ENCODE measurements at places on chromosomes 2 and 18.

- peak; percentile 62 for DNase-seq
Observed at GRCh38 chr2:237298151-237299118, 115.5 kb downstream of the COL6A3 start.

DNA sequence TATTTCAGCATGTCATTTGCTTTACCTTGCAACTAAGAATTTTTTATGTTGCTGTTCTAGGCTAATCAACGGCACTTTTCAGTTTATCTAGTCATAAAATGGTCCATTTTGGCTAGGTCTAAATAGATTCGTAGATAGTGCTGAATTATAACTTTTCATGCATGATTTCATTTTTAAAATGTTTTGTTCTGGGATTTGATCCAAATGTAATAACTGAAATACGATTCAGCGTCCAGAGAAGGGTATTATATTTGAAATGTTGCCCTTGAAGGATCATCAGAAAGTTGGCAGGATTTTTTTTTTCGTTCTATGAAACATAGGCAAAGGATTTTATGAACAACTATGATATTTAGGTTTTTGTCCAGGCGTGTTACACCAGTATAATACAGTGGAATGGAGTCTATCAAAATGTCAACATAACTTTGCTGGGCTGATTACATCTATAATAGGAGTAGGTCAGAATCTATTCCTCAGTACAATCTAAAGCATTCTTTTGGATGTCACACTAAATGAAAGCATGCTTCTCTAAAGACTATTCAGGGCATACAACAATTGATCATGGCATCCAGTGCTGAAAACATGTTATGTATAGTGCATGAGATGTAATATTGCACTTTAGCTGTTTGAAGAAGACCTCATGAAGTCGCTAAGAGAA is 24.8 kb downstream of the TTC27 start:
- peak; percentile 75 for DNase-seq

DNA sequence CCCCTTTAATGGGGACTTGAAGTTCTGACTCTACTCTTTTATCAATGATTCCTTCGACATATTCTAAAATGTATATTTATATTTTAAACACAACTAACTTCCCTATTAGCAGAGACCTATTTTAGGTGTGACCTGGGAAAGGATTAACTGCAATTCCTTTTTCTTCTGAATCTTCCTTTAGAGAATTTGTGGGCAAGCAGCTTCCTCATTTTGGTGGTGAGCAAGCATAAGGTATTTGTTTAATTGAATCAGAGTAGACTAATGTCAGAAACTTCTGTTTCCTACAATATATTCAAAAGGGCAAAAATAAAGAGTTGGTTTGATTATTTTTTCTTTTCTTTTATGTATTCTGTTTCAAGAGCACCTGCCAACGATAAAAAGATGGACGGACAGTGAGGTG is 237.0 kb downstream of the IKZF2 start:
- no peak for DNase-seq

GRCh38 chr18:63603772-63604171 is 16.6 kb downstream of the SERPINB13 start:
- peak; percentile 43 for DNase-seq

DNA sequence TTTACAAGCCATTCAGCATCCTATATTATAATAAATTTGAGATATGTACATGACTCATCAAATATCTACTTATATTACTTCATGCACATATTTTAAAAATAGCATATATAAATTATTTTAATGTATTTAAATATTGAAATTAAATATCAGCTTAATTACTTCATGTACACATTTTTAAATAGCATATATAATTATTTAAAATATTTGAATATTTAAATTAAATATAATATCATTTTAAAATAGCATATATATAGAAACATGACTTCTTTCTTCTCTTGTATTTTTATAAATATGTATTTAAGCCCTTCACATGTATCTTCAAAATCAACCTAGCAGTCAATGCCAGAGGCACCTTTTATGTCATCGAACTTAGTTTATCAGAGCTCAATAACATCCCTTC is 298.8 kb upstream of the DSEL start:
- DNase-seq, result no peak

GRCh38 chr2:31467426-31467825 is 52.9 kb upstream of the XDH start:
- no peak for DNase-seq

DNA sequence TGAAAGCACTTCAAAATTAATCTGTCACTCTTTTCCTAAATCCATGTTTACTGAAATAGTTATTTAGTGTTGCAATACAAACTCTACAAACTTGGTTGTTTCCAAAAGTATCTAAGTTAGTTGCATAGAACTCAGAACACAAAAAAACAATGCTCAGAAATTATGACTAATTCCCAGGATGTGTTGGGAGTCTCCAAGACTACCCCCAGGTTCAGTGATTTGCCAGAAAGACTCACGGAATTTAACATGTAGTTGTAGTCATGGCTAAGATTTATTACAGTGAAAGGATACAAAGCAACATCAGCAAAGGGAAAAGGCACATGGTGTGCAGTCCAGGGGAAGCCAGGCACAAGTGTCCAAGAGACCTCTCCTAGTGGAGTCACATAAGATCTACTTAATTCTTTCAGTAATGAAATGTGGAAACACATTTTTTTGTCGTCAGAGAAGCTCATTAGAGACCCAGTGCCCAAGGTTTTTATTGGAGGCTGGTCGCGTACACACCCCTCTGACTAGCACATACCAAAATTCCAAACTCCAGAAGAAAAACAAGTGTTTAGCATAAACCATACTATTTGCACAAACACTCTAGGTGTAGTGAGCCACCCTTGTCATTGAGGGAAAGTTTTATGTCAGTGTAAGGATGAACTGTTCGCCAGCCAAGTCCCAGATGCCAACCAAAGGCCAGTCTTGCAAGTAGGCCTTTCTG is 43.3 kb upstream of the CYP20A1 start:
- no peak for DNase-seq

DNA sequence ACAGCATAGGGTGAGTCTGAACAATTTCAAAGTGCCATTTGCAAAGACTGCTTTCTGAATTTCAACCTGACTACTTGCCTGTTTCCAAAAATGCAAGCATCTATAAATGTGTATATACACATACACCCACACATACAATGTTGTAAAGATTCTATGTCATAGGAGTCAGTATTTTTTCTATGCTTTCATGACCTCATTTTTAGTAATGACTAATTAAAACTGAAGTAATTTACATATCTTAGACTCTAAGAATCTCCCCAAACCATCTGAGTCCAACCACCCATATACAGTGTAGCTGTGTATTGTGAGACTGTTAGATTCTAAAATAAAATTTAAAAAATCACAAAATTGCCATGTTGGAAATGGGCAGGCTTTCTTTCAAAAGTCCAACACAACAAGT is 162.0 kb upstream of the STK17B start:
- no peak for DNase-seq

GRCh38 chr2:147980940-147981528 is 39.5 kb downstream of the ORC4 start:
- DNase-seq, result peak; percentile 5

- no peak for DNase-seq
Observed at GRCh38 chr2:238415036-238415764, 11.5 kb upstream of the ASB1 start.

GRCh38 chr2:53104263-53104662 is 663.3 kb upstream of the CHAC2 start:
- DNase-seq, result peak; percentile 56

DNA sequence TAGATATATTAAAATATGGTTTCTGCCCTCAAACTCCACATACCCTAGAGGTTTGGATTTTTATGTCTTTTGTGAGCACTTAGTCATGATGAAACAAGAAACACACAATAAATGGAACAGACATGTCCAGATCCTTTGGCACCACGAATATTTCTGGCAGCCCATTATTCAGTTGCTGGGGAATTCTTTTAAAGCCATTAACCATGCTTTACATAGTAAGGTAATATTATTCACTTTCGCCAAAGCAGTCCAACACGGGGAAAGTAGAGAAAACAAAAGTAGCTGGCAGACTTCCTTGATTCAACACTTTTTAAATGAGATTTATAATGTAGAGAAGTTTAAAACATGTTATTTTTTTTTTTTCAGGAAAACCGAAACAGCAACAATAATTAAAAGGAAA is 235.4 kb downstream of the PIEZO2 start:
- no peak for DNase-seq

- no peak for DNase-seq
Observed at GRCh38 chr2:163564236-163564635, 171.6 kb downstream of the FIGN start.

- DNase-seq, result no peak
Observed at GRCh38 chr2:120224735-120225548, 1.7 kb upstream of the TMEM185B start.

GRCh38 chr2:207163756-207164005 is 2.1 kb downstream of the KLF7 start:
- DNase-seq, result no peak

DNA sequence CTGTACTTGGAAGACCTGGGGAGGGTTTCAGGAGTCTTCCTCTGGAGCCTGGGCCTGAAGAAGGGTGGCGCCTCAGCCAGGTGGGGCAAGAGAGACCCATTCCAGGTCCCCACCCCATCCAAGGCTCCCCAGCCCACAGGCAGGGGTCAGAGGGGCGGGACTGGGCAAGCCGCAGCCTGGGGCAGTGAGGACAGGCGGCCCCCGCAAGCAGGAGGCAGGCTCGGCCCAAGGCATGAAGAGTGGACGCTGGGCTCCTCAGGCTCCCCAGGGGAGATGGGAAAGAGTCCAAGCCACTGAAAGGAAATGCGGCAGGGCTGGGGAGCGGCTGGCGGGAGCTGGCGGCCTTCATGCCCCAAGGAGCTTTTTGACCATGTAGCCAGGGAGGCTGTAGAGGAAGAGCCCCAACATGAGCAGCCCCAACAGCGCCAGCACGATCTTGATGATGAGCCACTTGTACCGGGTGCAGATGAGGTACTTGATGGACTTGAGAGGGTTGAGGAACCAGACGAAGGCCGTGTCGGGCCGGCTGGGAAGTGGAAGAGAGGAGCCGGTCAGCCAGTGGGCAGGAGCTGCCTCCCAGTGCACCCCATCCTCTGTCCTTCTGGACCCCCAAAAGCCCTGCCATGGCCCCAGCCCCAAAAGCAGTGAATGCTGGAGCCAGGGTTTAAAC is 20.1 kb downstream of the OTOF start:
- DNase-seq, result no peak

DNA sequence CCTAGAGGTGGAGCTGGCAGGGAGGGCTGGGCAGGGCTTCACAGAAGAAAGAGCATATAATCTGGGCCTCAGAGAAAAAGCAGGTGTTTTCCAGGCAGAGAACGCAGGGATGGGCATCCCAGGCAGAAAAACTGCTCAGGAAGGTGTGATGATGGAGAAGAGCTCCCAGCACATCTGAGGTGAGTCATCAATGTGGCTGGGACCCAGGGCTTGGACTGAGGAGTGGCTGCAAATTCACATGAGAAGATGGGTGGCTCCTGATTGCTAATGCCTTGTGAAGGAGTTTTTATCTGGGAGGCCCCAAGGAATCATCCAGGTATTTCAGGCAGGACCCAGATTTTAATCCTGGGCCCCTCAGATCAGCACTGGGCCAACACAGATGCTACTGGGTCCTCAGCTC is 10.2 kb downstream of the IL1F10 start:
- no peak for DNase-seq

- no peak for DNase-seq
Observed at GRCh38 chr2:238502956-238503791, 76.4 kb downstream of the ASB1 start.

DNA sequence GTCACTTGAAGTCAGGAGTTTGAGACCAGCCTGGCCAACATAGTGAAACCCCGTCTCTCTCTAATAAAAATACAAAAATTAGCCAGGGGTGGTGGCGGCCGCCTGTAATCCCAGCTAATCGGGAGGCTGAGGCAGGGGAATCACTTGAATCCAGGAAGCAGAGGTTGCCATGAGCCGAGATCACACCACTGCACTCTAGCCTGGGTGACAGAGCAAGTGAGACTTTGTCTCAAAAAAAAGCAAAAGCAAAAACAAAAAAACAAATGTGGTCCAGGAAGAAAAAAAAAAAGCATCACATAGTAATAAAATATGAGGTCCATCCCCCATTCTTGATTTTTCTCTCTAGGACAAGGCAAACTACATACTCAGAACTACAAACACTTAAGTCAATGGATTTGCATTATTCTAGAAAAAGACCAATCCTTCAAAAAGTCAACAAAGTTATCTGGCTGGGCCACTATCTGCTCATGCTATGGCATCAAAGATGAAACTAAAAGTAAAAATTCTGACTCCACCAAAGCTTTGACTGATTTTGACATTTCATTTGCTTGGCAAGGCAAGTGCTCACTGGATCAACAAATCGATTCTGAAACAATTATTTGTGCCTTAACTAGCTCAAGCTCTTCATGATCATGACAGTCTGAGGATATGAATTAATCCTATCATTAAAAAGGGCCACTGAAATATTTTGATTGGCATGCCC is 28.4 kb downstream of the MEX3C start:
- no peak for DNase-seq

GRCh38 chr2:218896501-218897393 is 16.1 kb downstream of the WNT10A start:
- DNase-seq, result peak; percentile 34

DNA sequence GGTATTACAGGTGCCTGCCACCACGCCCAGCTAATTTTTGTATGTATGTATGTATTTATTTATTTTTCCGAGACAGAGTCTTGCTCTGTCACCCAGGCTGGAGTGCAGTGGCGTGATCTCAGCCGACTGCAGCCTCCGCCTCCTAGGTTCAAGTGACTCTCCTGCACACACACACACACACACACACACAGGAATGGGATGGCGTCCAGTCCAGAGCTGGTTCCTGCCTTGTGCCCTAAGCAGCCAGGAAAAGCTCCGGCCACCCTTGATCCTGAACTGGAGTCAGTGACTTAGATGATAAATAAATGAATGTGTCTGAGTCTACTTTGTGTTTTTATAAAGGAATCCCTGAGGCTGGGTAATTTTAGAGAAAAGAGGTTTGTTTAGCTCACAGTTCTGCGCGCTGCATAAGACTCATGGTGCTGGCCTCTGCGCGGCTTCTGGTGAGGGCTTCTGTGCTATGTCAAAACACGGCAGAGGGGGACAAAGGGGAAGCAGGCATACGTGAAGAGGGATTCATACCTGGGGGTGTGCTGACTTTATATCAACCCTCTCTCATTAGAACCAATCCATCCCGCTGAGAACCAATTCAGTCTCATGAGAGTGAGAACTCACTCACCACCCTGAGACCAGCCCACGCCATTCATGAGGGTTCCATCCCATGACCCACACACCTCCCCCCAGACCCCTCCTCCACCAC is 59.7 kb upstream of the PHLPP1 start:
- DNase-seq, result no peak
